ENCODE measurements at places on chromosomes 11 and 22. TPM values are rescaled to one million over a fixed set of nuclear protein-coding genes. Genes with fewer than 3 reads are reported as not detected.

- DNase-seq: no peak
Observed at GRCh38 chr11:43459246-43459645, 100.5 kb downstream of the TTC17 start.

GRCh38 chr11:61728940-61729219 is 23.6 kb upstream of the MYRF start:
- no peak for DNase-seq

DNA sequence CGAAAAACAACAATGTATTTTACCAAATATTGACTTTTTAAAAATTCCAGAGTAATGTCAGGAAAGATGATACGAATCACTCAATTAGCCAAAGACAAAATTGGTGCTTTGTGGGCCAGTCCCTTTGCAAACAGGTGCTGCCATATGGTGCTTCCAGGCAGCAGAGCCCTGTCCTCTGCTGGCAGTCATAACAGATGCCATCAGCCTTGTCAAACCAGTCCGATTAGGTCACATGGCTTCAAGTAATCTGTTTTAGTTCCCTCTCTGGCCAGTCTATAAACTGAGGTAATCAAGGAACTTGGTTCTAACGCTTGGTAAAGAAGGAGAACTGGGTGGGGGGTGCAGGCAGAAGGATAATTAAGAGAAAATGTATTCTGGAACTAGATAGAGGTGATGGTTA is 49.1 kb upstream of the CAPRIN1 start:
- no peak for DNase-seq

DNA sequence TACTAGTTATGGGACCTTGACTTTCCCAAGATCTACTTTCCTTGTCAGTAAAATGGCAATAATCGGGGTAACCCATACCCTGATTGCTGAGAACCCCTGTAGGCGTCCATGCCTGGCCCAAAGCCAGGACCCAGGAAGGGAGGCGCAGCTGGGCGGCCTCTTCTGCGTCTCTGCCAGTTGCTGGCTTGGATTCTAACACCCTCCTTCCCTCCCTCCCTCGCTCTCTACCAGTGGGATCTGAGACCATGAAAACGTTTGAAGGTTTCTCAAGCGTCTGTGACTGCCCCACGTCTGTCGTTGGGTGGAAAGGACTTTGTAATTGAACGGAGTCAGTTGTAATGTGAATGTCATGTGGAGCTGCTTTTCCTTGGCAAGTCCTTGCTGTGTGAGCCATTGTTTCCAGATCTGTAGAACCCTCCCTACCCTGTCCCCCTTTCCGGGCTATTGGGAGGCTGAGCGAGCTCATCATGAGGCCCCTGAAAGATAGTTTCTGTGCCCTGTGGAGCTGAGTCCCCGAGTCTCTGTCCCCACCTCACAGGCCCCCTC is 47.8 kb downstream of the PARVB start:
- no peak for DNase-seq

DNA sequence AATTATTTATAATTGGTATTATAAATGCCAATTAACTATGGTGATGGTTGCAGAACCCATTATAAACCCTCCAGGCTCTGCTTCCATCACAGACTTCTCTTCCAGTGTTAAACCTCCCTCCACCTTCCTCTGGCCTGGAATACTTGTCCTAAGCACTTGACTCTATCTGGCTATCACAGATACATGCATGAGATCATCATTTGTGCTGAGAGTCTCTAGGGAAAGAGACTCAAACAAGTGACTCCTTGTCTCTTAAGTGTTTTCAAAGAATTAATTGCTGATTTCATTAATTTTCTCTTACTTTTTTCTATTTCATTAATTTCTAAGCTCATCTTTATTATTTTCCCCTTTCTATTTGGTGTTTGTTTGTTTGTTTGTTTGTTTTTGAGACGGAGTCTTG is 29.1 kb downstream of the RTL6 start:
- no peak for DNase-seq

DNA sequence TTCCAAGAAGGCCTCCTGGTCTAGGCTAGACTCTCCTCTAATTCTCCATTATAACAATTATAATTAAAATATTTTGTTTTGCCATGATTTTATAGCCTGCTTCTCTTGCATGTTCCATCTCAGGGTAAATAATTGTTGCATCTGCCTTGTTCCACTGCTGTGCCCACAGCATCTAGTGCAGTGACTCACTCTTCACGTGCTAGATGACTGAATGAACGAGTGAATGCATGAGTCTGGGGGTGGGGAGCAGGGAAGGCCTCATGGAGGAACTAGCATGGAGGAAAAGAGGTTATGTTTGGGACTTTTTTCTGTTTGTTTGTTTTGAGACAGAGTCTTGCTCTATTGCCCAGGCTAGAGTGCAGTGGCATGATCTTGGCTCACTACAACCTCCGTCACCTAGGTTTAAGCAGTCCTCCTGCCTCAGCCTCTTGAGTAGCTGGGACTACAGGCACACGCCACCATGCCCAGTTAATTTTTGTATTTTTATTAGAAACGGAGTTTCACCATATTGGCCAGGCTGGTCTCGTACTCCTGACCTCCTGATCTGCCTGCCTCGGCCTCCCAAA is 5.2 kb upstream of the OAF start:
- no peak for DNase-seq

The NPAS4 gene
- polyA plus RNA-seq: 0.72 TPM

DNA sequence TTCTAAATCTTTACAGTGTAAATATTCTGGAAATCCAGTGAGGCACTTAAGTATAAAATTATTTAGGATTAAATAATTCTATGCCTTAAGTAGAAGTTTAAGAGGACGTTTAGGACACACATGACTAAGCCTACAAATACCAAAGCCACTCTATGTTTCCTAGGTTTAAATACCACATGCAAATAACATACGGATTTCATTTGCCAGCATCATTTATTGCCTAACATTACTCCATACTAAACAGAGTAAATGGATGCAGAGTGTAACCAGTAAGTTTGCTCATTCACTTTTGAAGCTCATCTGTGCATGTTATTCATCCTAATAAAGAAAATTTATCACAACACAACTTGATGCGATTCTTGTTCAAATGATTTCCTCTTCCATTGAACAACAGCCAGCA is 4.1 kb downstream of the BDNF start:
- DNase-seq: no peak

The PRSS23 gene
- polyA plus RNA-seq: 258 TPM

Measured in BJ (cell line).